ENCODE measurements at places on chromosomes 12 and 14.

GRCh38 chr12:20364501-20364900 is 3.8 kb upstream of the PDE3A start:
- no peak for DNase-seq

- DNase-seq = no peak
These were observed 35.2 kb downstream of the KLRG1 start for GRCh38 chr12:9024512-9024911.

GRCh38 chr12:16492820-16493797 is 112.9 kb downstream of the LMO3 start:
- no peak for DNase-seq

DNA sequence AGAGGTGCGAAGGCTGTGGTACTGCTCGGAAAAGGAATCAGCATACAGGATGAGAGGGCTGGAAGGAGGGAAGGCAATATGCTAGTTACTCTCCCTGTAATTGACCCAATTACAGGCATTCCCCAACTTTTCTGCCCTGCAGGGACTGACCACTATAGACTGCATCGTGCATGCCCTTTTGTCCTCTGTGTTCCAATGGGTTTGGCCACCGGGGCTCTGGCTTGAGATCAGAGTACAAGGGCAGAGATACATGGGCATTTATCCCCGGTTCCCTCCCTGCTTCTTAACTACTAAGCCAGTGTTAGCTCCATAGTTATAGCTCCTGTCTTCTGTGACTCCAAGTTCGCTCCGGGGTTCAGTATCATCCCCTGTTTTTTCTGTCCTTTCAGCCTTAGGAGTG is 59.7 kb downstream of the GTF2A1 start:
- DNase-seq = no peak

DNA sequence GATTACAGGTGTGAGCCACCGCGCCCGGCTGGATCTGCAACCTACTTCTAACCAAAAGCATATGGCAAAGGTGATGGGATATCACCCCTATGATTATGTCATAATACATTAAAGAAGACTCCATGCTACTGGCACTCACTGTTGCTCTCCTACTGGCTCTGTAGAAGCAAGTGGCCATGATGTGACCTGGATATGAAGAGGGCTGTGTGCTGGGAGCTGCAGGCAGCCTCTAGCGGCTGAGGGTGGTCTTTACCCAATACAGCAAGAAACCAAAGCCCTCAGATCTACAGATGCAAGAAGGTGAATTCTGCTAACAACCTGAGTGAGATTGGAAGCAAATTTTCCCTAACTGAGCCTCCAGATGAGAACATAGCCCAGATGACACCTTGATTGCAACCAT is 34.2 kb upstream of the TRIM9 start:
- DNase-seq = no peak

- no peak for DNase-seq
These were observed 130.8 kb downstream of the RTN1 start for GRCh38 chr14:59739794-59740193.

DNA sequence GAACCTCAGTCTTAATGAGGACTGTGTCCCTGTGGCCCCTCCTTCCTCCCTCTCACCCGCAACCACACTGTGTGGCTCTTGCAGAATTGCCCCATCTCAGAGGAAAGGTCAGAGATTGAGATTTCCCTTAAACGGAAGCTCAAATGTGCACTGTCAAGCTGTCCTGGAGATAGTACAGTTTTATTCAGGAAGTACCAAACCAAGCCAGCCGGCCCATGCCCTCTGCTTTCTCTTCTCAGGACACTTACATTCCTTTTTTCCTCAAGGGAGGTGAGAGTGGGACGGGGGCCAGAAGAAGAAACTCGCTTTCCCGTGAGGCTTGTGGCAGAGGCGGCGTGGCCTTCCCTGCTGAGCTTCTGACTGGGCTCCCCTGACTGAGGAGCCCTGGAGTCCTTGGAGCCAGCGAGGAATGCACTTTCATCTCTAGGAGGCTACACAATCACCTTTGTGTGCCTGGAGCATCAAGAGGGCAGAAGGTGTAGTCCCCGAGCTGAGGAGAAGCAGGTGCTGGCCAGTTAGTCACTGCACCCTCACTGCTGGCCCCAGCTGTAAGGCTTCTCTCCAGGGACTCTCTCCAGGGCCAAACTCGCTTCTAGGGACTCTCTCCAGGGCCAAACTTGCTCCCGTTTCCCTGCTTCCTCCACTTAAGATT is 24.1 kb upstream of the ATP2A2 start:
- peak; percentile 30 for DNase-seq

DNA sequence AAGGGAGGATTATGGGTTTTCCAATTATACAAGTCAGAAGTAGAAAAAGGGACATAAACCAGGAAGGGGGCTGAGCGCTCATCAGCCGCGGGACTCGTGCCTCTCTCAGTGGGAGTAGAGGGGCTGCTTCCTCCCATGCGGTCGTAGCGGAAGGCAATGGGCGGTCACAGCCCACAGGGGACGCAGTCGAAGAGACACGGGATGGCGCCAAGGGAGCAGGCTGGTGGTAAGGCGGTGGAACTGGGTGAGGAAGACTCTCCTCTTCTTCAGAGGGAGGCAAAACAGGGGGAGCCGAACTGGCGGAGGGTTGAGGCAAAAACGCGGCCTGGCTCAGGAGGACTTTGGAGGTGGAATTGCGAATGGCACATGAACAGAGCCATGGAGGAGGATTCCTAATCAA is 677.7 kb downstream of the TMEM121 start:
- no peak for DNase-seq

GRCh38 chr14:22896760-22897159 is 13.7 kb downstream of the REM2 start:
- DNase-seq = no peak

- DNase-seq = peak; percentile 71
These were observed 664 bp downstream of the LRFN5 start for GRCh38 chr14:41607304-41607775.

- no peak for DNase-seq
These were observed 20.1 kb upstream of the TIGAR start for GRCh38 chr12:4300883-4301282.

DNA sequence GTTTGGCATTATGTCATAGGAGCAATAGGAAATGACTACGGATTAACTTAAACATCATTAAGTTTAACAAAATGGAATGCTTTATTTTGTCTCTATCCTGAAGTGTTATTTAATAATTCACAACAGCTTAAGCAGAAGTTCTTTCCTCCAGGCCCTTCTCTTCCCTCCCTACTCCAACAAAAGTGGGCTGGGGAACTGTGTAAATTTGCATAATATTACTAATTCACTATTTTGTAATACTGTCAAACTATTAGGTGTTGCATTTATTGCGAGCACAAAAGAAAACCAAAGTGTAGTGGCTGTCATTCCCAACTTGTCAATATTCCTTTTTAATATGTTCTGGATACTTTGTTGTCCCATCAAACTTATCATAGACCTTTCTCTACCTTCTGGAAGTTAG is 69.8 kb downstream of the ATG14 start:
- no peak for DNase-seq

DNA sequence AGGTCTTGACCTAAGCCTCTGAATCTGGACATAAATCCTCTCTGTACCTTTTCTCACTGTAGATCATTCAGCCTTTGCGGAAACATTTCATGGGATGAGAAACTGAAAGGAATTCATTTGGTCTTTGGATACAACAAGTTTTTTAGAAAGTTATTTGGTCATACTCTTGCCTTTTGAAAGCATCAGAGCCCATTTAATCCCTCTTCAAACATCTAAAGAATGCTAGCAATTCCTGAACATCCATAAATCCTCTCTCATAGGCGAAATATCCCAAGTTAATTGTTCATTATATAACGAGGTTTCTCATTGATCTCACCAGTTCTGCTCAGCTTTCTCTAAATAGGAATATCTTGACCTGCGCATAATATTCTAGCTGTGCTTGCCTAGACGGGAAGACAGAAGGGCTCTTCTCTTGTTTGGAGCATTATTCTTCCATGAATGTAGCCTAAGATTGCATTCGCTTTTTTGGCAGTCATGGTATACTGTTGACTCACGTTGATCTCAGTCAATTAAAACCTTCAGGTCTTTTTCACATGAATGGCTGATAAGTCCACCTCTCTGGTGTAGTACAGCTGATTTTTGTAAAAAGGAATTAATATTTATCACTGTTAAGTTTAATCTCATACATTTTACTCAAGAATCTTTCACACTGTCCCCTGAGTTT is 24.1 kb downstream of the NTN4 start:
- no peak for DNase-seq

DNA sequence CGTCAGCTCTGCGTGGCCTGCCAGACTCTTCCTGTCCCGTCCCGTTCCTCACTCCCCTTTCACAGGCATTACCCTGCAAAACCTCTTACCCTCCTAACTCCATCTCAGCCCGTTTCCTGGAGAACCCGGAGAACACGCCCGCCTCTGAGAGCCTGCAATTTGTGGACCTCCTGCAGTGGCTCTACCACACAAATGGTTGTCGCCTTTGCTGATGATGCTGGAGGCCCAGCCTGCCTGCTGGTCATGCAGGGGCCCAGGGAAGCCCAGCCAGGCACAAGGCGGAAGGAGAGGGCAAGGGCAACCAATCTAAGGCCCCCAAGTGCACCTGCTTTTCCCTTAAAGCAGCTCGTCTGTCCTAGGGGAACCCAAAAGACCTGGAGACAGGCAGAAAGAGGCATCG is 22.5 kb downstream of the RFLNA start:
- no peak for DNase-seq
